CD4-positive, alpha-beta T cell treated with Interleukin-17A for 1 hour (primary cell): ENCODE measurements at places on chromosomes 1 and 21.

DNA sequence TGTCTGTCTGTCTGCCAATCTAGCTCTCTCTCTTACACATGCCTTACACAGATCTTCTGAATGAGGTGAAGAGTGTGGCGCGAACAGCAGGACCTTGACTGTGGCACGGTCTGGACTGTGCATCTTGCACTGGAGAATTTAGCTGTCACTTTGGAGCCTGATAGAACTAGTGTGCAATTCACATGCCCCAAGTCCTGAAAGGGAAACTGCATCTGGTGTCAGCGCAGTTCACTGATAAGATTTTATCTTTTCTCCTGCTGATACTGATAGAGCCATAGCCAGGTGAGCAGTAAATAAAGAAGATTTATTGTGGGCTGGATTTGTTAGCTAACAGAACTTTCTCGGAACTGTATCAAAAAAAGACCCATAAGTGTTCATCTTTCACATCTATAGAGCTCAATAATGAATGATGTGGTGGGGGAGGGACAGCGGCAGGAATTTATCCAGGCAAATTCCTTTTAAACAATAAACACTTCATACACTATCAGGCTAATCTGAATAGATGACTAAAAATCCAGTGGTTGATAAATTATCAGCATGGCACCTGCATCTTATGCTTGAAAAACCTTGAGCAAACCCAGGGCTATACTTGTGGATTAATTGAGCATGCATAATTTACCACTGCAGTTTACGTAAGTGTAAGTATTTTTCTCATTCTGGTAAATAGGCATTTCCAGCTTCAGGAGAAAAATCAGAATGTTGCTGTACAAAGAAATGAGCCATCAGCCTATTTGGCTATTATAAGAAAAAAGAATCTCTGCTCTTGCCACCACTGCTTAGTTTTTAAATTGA lies 104.1 kb downstream of the NTNG1 start:
- DNase-seq, result no peak

GRCh38 chr1:19775317-19775716 lies 24.4 kb downstream of the TMCO4 start:
- no peak for DNase-seq

DNA sequence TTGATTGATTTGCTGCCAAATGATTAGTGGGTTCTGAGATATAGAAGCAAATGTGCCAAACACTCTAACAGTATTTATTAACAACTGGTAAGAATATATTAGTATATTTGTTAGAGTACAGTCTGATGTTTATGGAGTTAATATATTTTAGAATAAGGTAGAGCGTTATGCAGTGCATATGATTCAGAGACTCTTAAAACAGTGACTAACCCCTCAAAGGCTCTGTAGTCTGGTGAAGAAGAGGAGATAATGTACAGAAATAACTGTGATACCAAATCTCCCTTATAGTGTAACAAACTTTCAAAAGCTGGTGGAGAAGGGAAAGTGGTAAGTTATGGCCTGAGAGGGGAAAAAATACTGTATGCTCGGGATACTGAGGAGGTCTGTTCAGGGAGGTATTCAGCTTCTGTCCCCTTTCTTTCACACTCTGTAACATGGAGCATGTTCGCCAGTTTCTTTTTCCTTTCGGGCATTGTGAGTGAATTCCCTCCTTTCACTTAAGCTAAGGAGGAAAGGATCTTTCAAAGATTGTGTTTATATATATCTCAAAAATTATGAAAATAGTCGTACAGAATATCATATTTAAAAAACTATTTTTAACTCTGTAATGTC lies 121.2 kb downstream of the ADGRL2 start:
- no peak for DNase-seq

- DNase-seq, result no peak
Observed at GRCh38 chr1:244092293-244092963, 41.3 kb downstream of the ZBTB18 start.

DNA sequence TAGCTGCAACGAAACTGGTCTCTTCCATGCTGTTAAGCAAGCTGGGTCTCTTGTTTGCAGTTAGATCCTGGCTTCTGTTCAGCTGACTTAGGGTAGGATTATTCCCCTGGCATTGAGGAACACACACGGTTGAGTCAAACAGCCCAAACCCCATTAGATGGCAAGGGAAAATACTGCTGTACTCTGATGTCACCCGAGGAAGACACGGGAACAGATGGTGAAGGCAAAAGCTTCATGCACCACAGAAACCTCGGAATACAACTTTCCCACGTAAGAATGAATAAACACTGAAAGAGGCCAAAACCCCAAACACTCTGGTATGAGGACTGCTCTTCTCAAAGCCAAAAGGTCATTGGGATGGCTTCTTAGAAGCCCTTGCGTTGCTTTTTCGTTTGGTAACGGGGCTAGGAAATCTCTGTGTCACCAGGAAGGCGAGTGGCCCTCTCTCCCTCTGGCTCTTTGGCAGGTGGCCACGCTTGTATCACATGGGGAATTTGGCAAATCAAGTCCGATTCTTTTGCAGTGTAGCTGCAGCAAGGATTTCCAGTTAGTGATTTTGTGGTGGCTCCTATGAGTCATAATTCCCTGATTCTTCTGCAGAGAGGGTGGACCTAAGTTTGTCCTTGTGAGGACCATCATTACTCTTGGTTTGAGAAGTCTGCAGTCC lies 16.7 kb upstream of the LYST start:
- DNase-seq, result no peak

DNA sequence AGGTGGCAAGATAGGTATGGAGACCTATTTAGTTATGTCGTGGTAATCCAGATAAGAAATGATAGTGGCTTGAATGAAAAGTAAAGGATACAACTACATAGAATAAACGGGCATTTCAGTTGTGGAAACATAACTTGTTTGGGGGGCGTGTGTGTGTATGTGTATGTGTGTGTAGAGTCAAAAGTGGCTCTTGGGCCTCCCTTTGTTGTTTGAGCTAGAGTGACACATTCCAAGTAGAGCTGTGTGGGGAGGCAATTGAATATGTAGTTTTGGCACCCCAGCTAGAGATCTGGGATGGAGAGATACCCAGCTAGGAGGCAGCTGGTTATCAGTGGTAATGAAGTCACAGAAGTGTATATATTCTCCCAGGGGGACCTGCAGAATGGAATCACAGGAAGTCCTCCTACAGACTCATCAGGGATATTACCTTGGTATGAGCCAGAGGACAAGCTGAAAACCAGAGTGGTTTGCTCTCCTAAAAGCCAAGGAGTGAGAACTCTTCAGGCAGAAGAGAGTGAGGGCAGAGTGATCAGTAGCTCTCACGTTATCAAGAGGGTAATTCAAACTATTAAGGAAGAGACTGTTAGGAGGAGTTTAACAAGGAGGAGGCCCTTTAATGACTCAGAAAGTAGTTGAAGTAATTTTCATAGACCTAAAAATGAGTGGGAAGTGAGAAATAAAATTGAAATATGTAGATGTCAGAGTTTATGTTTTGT lies 5.1 kb downstream of the CR1L start:
- DNase-seq, result no peak

DNA sequence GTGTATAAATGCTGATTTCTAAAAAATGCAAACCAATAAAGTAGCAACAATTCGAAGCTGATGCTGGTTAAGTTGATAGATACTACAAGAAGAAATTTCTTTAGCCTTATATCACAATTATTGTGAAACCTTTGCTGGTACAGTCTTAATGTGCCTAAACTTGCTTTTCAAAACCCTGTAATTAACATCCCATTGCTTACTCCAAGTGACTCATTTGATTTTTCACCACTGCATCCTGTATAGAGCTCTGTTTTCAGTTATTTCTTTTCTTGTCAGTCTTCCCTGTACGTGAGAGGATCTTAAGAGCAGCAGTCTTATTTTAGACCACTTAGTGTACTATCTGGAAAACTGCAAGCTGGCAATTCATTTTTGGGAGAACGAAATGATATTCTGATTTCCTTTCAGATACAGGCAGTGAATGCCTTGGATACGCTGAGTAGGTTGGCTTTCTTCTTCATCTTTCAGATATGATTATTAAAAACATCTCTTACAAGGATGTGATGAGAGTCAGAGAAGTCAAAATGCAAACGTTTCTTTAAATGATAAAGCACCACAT lies 210.3 kb downstream of the KCTD3 start:
- DNase-seq, result no peak

DNA sequence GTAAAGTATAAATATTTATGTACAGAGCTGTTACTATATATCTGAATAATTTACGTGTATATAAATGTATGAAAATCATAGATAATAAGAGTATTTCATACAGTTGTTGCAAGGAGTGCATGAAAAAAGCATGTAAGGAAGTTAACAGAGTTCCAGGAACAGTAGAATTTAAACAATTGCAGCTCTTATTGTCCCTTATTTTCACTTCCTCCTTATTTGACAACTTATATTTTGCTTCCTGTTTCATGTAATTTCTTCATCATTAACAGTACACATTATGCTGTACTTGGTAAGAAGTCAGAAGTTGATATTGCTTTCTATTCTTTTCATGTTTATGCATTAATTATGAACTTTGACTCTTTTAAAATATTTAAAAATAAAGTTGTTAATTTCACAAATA lies 681.5 kb downstream of the LRRIQ3 start:
- DNase-seq, result no peak

- DNase-seq, result no peak
Observed at GRCh38 chr1:87852410-87853161, 523.9 kb downstream of the LMO4 start.

DNA sequence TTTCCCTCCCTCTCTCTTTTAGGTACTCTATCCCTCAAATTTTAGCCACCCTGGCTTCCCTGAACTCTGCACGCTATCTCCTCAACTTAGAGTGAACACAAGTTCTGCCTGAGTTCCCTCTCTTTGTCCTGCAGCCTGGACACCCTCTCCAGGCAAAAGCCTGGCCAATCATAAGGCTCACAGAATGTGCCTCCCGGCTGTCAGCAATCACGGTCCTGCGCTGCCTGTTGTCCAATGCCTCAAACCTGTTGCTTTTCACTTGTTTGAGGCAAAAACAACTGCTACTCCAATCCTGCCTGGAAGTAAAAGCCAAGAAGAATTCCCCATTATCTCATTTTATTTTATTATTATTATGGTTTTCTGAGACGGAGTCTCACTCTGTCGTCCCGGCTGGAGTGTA lies 66.1 kb downstream of the LGR6 start:
- DNase-seq, result no peak

- no peak for DNase-seq
Observed at GRCh38 chr1:183161391-183161790, 24.7 kb upstream of the LAMC2 start.

DNA sequence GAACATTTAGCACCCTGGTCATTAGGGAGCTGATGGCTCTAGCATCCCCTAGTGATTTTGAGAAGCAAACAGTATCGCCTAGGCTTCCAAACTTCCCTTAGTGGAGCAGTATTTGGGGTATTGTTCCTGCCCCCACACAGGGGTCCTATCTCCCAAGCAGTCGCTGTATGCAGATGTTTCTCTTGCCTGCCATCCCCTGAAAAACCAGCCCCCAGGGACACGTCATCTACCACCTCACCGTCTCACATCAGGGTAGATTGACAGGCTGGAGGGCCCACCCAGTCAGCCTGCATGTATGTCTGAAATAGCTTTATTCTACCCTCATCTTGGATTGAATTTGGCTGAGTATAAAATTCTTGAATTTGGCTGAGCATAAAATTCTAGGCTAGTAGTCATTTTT lies 33.9 kb downstream of the TENT5C start:
- no peak for DNase-seq

DNA sequence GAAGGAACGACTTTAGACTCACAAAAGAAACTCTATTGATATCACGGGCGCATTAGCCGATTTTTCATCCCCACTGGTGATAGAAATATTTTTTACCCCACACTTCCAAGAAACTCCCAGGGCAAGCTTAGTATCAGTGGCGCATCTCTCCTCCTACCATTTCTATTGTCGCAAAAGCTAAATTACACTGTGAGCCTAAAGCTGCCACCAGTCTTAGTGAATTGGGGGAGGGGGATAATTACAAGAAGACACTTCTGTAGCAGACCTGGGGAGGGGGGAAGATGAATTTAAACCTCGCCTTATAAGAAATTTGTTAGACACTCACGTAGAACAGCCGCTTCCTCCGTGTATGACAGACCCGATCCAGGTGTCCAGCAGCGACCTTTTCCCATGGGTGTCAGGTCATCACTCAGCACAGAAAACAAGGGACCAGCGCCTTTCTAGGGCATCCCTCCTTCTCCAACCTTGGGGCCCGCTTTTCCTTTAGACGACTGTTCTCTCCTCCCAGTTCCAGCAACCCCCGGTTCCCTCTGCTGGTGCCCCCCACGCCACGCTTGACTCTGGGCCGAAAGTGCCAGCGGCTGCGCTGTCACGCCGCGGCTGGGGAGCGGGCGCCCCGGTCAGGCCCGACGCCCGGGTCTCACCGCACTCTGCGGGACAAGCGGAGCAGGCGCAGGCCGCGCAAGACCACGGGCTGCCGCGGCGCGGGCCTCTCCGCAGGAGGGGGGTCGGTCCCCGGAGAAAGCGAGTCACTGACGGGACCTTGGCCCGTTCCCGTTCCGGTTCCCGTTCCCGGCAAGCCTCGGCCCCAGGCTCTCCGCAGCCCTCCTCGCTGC lies 821 bp downstream of the PHC2 start:
- no peak for DNase-seq

- no peak for DNase-seq
Observed at GRCh38 chr1:4973341-4973740, 318.9 kb downstream of the AJAP1 start.

DNA sequence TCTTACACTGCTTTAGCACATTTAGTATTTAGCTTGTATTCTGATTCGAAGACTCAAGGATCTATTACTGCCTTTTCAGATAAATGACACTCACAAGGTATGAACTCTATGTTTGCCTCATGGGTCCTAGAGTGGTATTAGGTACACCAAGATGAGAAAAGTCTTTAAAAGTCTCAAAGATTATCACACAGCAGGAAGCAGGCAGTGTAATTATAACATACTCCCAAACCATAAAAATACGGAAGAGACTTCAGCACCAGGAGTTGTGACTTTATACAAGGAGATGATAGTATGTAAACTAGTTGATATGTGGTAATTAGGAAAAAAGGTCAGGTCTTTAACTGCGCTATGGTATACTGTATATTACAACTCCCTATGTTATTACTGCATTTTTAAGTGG lies 11.2 kb upstream of the RCSD1 start:
- no peak for DNase-seq

- DNase-seq, result no peak
Observed at GRCh38 chr1:25431955-25432719, 1.4 kb downstream of the MACO1 start.

- DNase-seq, result no peak
Observed at GRCh38 chr1:4513685-4514084, 140.7 kb upstream of the AJAP1 start.
